ENCODE measurements at places on chromosomes 16 and 17.

- peak; percentile 7 for DNase-seq
Observed at GRCh38 chr17:77127735-77128361, 12.9 kb upstream of the SEC14L1 start.

GRCh38 chr16:1991135-1991551 is 1.4 kb downstream of the SYNGR3 start:
- DNase-seq = no peak

- DNase-seq = no peak
Observed at GRCh38 chr17:350706-351448, 1.7 kb downstream of the RPH3AL start.

DNA sequence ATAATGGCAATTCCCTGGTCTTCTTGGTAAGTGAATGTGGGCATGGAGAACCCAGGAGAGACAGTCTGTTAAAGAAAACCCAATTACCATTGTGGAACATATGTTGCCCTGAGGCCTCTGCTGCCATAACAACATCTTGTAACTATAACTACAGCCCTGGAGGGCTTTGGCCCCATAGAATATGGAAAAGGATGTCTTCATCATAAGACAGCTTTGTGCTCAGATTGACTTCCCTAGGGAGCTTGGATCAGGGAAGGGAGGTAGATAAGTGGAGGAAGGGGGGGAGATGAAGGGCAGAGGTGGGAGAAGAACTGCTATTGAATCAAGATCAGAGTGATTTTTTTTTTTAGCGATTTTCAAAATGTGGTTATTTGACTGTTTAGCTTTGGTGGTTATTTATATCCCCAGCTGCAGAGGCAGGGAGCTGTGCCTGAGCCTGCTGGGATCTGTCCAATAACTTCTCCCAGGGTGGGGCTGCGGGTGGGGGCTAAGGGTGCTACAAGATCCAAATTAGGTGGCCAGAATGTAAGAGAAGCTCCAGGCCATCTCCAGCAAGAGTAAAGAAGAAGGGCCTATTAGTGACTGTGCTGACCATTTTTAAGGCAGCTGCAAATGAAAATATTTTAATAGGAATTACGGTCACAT is 5.3 kb upstream of the KAT7 start:
- no peak for DNase-seq

GRCh38 chr16:49682577-49683165 is 173.2 kb downstream of the ZNF423 start:
- DNase-seq = no peak

DNA sequence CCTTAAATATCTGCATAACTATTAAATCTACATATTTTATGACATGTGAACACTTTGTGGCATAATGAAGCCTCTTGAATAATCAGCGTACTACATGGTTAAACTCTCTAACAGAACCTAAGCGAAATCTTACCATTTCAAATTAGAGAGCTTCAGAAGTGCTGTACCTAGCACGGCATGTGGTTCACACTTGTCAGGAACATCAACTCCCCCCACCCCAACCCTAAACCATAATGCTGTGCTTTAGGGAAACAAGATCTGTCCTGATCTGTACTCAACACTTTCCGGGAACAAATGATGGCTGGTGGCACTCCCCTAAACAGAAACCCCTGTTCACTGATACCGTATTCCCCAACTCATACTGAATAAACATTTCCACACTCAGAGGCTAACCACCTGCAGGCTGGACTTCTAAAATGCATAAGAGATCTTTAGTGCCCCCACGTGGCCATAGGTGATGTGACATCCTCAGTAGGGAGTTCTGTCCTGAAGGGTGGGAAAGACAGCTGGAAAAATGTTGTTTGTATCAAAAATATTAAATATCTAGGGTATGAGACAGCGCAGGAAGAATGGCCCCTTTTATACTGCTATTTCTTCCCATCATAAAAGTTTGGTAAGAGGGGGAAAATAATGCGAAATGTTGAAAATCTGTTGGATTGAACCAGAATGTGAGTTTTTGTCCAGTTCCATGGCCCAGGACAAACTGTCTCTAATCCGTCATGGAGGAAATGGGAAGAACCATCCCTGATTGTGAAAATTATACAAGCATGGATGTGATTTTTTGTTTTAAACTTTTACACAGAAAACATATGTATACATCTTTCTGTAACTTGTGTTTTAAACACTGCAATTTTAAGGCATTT is 88.6 kb downstream of the USP31 start:
- DNase-seq = peak; percentile 29

DNA sequence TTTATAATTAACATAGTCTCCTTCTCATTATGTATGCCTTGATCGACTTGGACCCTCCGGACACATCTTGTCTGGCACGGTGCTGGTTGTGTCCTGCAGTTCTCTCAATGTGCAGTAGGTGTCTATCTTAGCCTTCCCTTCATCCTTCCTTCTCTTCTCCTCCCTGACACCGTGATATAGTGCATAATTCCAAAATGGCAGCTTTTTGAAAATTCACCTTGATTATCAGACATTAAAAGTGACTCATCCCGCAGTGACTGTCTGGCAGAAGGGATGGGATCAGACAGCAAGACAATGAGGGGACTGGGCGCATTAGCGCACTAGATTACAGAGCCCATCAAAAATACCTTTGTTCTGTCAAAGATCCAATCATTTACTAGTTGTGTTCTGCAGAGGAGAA is 70.0 kb upstream of the PMFBP1 start:
- no peak for DNase-seq

DNA sequence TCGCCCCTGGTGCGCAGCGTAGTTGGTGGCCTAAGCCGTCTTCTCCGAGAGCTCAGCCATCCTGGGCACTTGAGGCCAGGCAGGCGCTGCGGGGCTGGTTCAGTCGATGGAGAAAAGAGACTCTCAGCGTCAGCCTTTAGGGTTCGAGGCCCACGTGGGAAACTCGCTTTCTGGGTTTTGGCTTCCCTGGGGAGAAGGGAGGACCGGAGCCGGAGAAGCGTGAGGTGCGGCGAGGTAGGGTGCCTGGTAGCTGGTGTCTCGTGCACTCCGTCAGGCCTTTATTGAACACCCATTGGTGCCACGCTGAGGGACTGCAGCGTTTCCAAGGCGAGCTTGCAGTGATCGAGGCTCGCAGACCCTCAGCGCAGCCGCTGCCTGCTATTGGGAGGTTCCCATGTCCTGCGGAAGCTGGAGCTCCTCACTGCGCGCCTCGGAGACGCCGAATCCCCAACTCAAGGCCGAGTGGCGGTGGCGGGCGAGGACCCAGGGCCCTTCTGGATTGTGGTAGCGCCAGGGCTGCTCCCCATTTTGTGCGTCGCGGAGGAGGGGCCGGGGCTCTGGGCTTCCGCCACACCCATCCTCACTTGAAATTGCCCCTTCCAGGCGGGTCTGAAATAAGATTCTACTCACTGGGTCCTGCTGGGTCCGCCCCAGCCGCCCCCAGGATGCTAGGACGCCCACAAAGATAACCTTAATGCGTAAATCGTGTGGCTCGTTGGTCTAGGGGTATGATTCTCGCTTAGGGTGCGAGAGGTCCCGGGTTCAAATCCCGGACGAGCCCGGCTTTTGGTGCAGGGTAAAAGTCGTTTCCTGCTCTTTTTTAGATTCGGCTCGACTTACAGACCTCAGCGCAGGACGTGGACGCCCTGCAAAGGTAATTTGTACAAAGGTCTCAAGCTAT is 1.2 kb downstream of the OR1F1 start:
- no peak for DNase-seq

- DNase-seq = no peak
Observed at GRCh38 chr16:56093055-56093454, 98.2 kb upstream of the GNAO1 start.

DNA sequence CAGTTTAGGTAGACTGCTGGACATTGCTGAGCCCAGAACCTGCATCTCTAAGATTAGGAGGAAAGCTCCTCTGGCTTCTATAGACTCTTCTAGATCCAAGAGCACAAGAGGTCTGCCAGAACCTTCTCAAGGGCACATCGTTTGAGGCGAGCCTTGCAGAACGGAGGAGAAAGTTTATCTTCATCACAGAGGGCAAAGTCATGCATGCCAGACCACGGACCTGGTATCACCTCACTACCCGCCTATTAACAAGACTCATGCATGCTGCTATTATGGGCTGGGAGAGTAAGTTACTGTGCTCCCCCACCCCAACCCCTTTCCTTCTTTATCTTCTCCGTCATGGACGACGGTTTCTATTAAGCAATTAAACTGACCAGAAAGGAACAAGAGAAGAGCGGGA is 23.3 kb downstream of the MYH11 start:
- no peak for DNase-seq
